Activated T-cell treated with anti-CD3 and anti-CD28 coated beads, Interleukin-2, amount 50 U/mL, for 72 hours (primary cell): ENCODE measurements at places on chromosomes 7 and 10. TPM values are rescaled to one million over a fixed set of nuclear protein-coding genes. Genes with fewer than 3 reads are reported as not detected.

The KLF14 gene
- not detected for total RNA-seq

The OR6B1 gene
- total RNA-seq = not detected

The NANOS1 gene
- 0.37 TPM for total RNA-seq

DNA sequence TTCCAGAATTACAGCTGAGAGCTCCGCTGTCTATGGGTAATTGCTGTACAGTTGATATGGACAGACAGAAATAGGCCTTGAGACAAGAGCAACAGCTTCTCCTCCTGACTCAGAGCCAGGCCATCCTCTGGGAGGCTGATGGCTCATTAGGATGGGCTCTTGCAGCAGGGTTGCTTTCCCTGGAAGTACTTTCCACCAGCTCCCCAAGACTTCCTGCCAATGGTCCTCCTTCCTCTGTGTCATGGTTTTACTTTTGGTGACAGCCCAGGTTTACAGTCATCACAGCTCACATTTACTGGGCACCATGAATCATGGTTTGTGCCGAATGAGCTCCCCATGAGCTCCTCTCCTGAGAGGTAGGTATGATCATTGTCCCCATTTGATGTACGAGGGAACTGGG lies 131.8 kb downstream of the HECW1 start:
- no peaks in the 10 kb centered on the region for H3K36me3 ChIP-seq
- H3K27me3 ChIP-seq = peaks cover 36% of the 10 kb centered on the region
- H3K27ac ChIP-seq = no peak overlapping the region
- H3K4me3 ChIP-seq = no peak overlapping the region
- DNase-seq = no peak
- no peaks in the 10 kb centered on the region for H3K4me1 ChIP-seq

- H3K27ac ChIP-seq = no peak overlapping the region
- H3K4me3 ChIP-seq = no peak overlapping the region
- no peaks in the 10 kb centered on the region for H3K27me3 ChIP-seq
- no peaks in the 10 kb centered on the region for H3K4me1 ChIP-seq
- H3K36me3 ChIP-seq = no peaks in the 10 kb centered on the region
- DNase-seq = no peak
Observed at GRCh38 chr7:158299607-158300006, 288.0 kb downstream of the PTPRN2 start.

DNA sequence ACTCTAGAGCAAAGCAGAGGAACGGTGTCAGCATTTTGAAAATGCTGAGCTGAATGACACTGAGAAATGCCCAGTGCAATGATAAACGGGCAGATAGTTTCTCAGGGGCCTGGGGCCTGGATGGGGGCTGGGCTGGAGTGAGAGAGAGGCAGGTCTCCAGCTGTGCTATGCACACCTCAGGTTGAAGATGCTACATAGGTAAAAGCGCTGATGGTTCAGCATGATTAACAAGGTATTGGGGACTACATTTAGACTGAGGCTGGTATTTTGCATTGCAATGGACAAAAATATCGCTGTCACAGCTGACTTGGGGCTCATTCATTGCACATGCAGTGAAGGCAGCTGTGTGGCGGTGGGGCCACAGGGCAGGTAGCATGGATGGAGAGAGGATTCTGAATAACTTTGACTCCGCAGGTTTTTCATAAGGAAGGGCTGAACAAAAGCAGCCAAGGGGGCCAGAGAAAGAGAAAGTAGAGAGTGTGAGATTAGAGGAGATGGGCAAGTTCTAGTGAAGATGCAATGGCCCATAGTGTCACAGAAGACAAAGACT lies 290.8 kb upstream of the ZNF32 start:
- H3K27me3 ChIP-seq = peaks cover 4% of the 10 kb centered on the region
- H3K27ac ChIP-seq = no peak overlapping the region
- no peak overlapping the region for H3K4me3 ChIP-seq

GRCh38 chr10:782751-783648 lies 93.5 kb upstream of the DIP2C start:
- no peak for DNase-seq
- H3K27me3 ChIP-seq = peaks cover 22% of the 10 kb centered on the region
- H3K36me3 ChIP-seq = no peaks in the 10 kb centered on the region
- H3K27ac ChIP-seq = no peak overlapping the region

GRCh38 chr10:34835908-34836508 lies 20.9 kb upstream of the PARD3 start:
- H3K4me1 ChIP-seq = no peaks in the 10 kb centered on the region
- DNase-seq = no peak
- H3K4me3 ChIP-seq = no peak overlapping the region

DNA sequence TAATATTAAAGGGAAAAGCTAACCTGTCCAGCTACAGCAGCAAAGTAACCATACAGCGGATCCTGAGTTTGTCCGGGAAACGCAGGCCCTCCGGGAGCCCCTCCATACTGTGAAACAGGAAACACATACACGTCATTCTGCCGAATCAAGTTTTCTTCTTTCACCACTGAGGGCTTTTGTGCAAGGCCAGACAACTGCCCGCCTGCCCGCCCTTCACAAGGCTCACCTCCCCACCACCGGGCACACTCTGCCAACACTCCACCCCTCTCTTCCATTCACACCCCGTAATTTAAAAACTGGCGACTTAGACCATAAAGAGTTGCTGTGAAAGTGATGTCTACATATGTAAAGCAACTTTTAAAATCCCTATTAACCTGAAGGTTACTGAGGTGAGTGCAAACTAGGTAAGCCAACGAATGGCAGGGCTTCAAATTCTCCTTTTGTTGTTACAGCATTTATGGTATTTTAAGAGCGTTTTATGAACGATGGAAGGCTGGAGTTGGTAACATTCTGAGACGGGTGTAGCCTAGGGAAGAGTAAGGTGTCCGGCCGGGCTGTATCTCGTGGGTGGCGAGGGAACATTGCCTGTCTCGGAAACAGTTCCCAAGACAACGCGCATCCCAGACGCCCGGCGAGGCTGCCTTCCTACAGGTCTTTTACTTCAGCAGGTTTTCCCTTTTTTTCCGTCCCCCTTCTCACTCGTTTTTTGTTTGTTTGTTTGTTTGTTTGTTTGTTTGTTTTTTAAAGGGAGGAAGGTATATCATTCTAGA lies 817 bp downstream of the SRI start:
- H3K27me3 ChIP-seq = no peaks in the 10 kb centered on the region
- DNase-seq = peak; percentile 45
- H3K27ac ChIP-seq = peak overlapping the region; percentile 96

- H3K36me3 ChIP-seq = peaks cover 4% of the 10 kb centered on the region
- H3K4me3 ChIP-seq = peak overlapping the region; percentile 19
- H3K27ac ChIP-seq = no peak overlapping the region
- H3K4me1 ChIP-seq = peaks cover 29% of the 10 kb centered on the region
- H3K27me3 ChIP-seq = no peaks in the 10 kb centered on the region
Observed at GRCh38 chr10:132319853-132320653, 11.9 kb upstream of the LRRC27 start.

DNA sequence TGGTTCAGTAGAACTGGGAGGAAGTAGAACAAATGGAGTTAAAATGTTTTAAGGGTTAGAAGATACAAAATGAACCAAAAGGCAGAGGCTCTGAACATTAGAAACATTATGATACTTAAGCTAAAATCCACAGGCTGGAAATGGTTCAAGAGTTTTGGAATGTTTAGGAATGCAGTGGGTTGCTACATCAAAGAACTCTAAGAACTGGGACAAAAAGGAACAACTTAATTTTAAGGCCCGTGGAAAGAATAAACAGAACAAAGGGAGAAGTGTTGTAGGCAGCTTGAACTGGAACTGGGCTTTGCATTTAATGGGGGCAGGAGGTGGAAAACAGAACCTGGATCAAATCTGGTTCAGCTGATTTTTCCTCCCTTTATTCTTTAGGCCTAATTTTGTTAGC lies 3.5 kb upstream of the C7orf25 start:
- peak overlapping the region; percentile 92 for H3K27ac ChIP-seq
- H3K4me3 ChIP-seq = no peak overlapping the region
- peaks cover 37% of the 10 kb centered on the region for H3K4me1 ChIP-seq
- no peaks in the 10 kb centered on the region for H3K27me3 ChIP-seq
- peaks cover 9% of the 10 kb centered on the region for H3K36me3 ChIP-seq

DNA sequence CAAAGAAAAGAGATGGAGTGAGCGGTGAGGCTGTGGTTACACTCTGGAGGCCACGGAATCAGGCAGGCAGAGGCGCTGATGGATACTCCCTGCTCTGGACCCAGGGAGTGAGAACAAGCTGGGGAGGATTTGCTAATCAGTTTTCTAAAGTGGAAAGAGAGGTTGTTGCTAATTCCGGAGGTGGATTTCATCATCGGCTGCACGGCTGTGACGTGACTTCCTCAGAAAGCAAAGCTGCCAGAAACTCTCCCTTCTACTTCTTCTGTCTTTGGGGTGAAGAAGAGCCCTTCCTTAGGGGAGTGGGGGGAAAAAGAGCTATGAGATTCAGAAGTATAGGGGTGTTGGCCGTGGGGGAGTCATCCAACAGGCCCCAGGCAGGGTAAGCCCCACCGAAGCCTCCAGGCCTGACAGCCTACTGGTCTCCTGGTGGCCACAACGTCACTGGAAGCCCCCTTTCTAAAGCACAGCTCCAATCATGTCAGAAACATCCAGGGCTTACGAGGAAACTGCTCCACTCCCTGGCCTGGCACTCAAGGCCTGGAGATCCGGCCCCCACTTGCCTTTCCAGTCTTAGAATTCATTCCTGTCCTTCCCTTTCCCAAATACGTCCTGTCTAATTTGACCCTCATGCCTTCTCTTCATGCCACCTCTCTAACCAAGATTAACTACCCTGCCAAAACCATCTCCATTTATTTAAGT lies 114.5 kb downstream of the HIP1 start:
- peaks cover 4% of the 10 kb centered on the region for H3K36me3 ChIP-seq
- no peaks in the 10 kb centered on the region for H3K27me3 ChIP-seq
- DNase-seq = peak; percentile 8
- peak overlapping the region; percentile 72 for H3K27ac ChIP-seq
- no peak overlapping the region for H3K4me3 ChIP-seq

DNA sequence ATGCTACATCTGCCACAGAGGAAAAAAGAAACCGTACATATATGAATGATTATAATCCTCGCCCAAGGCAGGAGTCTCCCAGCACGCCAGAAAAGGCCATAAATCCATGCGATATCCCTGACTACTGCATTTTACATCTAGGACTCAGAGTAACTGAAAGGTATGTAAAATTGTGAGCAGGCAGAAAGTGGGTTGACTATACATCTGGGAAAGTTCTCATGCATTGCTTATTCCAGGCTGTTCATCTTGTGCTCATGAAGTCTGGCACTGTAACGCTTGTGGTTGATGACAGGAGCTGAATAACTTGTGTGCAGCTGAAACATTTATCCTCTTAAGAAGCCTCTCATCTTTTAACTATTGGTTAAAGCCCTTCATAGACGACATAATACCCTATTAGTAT lies 193.4 kb upstream of the STEAP4 start:
- H3K36me3 ChIP-seq = no peaks in the 10 kb centered on the region
- DNase-seq = no peak
